NCI-H510A treated with DMSO at 0.1 percent for 48 hours (cell line): ENCODE measurements at places on chromosomes 6 and 20.

DNA sequence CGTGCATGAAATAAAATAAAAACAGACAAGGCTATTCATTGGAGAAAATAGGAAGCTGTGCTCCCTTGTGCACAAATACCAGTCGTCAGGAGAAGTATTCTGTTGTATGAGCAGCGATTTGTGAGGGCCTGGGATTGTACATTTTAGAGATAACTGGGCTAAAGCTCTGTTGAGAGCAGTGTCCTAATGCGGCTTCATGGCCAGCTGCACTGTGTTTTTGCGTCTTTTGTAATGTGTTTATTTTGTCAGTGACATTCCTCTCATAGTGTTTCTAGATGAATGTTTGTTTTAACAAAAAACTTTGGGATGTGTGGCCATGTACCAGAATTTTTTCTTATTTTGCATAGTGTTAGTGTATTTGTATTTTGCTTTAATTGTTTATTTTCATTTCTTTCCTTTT, 14.8 kb downstream of the ERMARD start:
- DNase-seq, result no peak

DNA sequence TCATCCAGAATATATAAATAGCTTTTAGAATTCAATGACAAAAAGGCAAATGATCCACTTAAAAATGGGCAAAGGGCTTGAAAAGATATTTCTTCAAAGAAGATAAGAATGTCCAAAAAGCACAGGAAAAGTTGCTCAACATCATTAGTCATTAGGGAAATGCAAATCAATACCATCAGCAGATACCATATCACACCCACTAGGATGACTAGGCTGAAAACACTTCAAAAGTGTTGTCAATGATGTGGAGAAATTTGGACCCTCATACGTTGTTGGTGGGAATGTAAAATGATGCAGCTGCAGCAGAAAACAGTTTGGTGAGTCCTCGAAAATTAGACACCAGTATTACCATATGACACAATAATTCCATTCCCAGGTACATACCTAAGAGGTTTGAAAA, 303.6 kb upstream of the SLC35B3 start:
- no peak for DNase-seq

DNA sequence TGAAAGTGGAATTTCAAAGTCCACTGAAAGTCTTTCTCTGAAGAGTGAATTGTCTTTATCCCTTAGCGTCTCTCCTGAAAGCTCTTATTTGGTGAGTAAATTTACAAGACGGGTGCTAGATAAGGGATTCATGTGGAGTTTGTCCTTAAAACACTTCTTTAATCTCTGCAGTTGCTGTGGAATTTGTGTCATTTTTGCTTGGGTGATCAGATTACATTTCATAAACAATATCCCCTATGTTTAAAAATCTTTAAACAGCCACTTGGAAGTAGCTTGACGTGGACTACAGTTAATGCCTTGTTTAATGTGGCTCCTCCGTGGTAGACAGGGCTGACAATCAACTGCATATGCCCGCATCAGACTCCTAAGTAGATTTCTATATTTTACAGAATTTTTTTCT, 175.4 kb upstream of the ZNF217 start:
- DNase-seq, result no peak

GRCh38 chr6:40492187-40492586, 95.0 kb downstream of the LRFN2 start:
- no peak for DNase-seq

DNA sequence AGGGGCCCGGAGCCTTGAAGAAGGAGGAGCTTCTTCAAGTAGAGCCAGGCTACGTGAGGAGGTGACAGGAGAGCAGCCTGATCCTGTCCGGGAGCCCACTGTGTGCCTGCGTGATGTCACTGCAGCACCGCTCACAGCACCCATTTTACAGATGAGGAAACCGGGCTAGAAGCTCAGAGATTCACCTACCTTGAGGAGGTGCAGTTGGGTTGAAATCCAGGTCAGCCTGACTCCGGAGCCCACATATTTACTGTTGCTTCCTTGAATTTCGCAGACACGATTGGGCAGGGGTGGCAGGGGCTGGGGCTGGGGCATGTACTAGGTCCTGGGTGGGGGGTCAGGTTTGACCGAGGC, 12.5 kb downstream of the VSTM2L start:
- no peak for DNase-seq

DNA sequence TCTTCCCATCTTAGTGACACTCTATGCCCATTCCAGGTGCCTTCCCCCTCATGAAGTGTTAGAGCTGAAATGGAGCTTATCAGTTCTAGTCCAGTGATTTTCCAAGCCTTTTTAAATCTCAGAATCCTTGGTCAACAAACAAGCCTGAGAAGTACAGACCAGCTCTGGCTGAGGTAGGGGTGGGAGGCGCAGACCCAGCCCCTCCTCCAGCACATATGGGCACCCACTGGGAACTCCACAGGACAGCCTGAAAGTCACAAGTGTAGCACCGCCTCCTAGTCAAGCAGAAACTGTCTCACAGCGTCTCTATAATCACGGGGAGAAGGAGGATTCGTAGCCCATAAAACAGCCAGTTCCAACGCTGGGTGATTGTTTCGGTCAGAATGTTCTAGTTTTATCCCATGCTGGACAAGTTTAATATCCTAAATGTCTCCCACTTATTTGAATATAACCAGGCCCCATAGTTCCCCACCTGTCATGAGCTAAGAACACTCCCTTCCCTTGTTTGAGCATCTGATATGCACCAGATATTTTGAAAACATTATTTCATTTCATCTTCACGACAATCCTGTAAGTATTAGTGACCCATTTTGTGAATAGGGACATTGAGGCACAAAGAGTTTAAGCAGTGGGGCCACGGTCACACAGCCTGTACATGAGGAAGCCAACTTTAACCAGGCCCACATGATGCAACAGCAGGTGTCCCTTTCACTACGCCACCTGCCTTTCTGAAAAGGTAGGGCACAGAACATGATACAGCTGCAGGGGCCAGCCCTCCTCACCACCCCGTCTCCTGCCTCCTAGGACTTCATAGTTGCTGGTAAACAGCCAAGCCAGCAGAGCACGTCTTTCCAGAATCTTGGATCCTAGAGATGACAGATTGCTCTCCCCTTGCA, 40.1 kb downstream of the TRAF3IP2 start:
- DNase-seq, result peak; percentile 22

DNA sequence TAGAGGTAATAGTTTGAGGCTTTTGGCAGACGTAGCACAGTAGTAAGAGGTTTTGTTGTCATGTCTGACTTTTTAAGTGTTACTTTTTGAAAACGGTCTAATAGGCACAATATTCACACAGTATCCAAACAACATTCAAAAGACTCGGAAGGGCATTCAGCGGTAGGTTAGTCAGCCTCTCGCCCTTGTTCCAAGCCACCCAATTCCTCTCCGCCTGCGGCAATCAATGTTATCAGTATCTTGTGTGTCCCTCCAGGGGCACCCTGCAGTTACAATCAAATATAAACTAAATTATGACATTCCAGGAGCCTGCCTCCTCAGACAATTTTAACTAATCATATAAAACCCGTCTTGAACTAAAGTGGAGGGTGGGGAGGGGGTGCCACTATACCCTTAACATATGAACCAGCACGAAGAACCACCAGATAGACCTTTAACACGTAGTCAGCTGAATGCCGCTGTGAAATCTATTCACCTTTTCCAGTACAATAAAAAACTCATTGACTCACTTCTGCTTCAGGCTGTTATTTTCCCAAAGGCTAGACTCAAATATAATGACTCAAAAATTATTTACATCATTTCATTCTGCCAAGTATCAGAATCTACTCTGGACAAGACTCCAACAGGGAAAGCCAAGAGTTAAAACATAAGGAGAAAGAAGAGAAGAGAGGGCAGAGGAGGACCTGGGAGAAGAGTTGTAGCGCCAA, 1.6 kb downstream of the TENT5A start:
- DNase-seq, result no peak

GRCh38 chr6:169972101-169972651, 220.8 kb downstream of the ERMARD start:
- no peak for DNase-seq

DNA sequence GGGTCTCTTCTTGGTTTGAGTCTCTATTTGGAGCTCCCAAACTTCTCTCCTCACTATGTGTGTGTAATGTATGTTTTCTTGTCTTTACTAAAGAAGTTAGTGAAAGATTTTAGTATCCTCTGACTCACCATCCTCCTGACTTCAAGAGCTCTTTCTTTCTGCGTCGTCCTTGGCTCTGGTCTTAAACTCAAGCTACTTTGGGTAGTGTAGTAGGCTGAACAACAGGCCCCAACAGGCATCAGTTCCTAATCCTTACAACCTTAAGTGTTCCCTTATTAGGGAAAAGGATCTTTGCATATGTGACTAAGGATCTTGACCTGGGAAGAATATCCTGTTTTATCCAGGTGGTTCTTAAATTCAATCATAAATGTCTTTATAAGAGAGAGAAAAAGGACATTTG, 810.2 kb downstream of the MAFB start:
- no peak for DNase-seq

DNA sequence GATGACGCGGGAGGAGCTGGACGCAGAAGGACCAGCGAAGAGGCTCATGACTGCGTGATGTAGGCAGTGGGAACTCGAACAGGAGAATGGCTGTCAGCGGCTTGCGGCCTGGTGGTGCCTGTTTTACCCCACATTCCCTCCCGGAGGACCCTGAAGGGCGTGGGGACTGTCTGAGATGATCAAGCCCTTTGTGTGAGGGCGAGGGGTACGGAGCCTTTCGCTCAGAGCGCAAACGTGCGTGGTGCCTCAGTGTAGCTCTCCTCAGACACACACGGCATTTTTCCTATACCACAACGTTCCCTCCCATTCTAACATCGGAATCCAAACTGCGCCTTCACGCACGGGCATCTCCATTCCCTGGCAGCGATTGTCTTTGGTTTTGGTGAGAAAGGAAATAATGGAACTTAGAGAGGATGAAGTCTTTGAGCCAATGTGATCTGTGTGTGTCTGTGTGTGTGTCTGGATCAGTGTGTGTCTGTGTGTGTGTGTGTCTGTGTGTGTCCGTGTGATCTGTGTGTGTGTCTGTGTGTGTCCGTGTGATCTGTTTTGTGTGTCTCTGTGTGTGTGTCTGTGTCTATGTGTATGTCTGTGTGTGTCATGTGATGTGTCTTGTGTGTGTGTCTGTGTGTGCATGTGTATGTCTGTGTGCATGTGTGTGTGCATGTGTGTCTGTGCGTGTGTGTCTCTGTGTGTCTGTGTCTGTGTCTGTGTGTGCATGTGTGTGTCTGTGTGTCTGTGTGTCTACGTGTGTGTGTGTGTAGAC, 5.3 kb downstream of the PTK6 start:
- no peak for DNase-seq

DNA sequence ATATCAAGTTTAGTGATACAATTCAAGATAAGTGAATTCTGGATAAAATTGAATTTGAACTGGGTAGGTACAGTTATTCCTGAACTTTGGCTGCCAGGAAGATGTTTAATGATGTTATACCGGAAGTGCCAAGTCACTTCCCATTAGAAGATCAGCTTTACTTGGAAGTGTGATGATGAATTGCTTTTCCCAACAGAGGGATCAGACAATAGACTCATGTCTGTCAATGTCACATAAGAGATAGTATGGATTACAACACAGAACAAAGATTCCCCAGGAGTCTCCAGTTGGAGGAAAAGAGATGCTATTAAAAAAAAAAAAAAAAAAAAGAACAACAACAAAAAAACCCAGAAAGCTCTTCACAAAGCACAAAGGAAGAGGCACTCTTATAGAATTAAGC, 497.9 kb upstream of the EPHA7 start:
- no peak for DNase-seq

DNA sequence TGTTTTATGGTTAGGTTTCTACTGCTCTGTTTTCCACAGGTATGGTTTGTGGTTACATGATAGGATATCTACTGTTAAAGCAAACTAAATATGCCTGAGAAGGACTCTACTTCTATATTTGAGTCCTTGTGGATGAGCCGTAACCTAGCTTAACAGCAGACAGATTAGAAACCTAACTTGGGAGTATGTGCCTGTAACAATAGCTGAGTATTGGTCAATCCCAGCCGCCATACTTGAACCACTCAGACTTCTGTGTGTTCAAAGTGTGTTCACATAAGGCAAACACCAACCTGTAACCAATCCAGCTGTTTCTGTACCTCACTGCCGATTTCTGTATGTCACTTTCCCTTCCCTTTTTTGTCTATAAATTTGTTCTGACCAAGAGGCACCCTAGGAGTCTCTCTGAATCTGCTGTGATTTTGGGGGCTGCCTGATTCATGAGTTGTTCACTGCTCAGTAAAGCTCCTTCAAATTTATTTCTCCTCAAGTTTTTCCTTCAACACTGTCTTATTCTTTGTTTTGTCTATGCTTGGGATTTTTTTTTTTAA, 37.1 kb downstream of the PHF3 start:
- DNase-seq, result no peak

GRCh38 chr6:159639721-159640120, 53.3 kb downstream of the SOD2 start:
- peak; percentile 46 for DNase-seq

- no peak for DNase-seq
Observed at GRCh38 chr6:46130666-46131065, 877 bp downstream of the ENPP4 start.

GRCh38 chr6:130107710-130108109, 89.3 kb downstream of the L3MBTL3 start:
- DNase-seq, result no peak

- DNase-seq, result no peak
Observed at GRCh38 chr20:37333848-37334318, 12.1 kb upstream of the SRC start.

GRCh38 chr20:59825944-59826759, 107.3 kb downstream of the SYCP2 start:
- DNase-seq, result peak; percentile 92

DNA sequence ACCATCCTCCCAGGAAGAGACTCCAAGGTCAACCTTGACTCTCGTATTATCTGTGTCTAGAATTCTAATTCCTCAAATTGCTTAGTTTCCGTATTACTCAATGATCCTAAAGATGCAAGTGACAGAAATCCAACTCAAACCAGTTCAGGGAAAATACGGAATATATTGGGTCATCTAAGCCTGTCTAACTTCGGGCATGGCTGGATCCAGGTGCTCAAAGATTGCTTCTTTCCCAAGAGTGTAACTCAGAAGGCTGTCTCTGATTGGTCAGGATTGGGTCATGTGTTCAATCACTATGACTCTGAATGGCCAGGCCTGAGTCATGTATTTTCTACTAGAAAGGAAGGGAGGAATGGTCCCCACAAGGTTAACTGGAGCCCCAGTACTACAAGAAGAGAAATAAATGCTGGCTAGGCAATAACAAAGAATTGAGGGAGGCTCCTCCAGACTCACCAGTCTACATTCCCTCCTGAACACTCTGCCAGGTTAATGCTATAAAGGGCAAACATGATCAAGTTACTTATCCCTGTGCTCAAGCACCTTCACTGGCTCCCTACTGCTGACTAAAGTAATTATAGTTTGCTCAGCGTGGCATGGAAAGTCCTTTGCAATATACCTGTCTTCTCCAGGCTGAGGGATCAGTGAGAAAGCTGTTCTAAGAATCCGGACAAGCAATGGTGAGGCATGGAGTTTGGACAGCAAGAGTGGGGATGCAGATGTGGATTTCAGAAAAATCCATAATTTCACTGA, 15.4 kb upstream of the PREX1 start:
- no peak for DNase-seq

DNA sequence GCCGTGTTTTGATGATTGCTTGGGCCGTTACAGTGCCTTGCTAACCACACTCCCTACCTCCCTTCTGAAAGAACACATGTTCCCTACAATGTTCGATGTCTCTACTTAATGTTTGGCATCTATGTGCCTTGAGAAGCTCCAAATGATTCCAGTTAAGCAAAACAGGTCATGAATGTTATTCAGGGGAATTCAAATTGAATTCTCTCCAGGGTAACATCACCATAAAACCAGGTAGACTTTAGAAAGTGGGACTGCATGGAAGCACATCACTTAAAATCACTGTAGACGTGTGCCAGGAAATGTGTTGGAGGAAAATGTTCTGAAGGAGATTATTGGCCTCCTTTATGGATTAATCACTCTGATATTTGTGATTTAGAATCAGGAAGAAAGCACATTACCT, 128.1 kb downstream of the ADAT2 start:
- no peak for DNase-seq
